ENCODE measurements at places on chromosomes 11 and 22. TPM values are rescaled to one million over a fixed set of nuclear protein-coding genes. Genes with fewer than 3 reads are reported as not detected.
A peak's percentile ranks its signal among the peaks of the same experiment; 100 is the strongest.

The ROBO4 gene
- total RNA-seq = 75.0 TPM

DNA sequence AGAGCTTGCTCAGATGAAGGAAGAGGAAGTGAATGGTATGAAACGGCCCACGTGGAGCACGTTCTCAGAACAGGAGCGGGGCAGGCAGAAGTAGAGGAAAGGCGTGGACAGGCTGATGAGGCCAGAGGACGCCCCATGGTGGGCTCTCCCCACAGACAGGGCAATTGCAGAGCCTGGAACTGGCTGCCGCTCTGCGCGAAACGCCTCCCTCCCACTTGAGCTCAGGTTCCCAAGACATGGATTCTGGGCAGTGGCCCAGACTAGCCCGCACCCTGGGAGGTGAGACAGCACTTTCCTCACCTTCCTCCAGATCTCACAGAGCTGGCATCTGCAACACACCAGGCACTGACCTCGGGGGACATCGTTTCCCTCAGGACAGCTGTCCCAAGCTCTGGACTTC, 117.6 kb downstream of the PHF21B start:
- DNase-seq = peak; percentile 49

The ROM1 gene
- 5.2 TPM for total RNA-seq

The KRTAP5-1 gene
- not detected for total RNA-seq

DNA sequence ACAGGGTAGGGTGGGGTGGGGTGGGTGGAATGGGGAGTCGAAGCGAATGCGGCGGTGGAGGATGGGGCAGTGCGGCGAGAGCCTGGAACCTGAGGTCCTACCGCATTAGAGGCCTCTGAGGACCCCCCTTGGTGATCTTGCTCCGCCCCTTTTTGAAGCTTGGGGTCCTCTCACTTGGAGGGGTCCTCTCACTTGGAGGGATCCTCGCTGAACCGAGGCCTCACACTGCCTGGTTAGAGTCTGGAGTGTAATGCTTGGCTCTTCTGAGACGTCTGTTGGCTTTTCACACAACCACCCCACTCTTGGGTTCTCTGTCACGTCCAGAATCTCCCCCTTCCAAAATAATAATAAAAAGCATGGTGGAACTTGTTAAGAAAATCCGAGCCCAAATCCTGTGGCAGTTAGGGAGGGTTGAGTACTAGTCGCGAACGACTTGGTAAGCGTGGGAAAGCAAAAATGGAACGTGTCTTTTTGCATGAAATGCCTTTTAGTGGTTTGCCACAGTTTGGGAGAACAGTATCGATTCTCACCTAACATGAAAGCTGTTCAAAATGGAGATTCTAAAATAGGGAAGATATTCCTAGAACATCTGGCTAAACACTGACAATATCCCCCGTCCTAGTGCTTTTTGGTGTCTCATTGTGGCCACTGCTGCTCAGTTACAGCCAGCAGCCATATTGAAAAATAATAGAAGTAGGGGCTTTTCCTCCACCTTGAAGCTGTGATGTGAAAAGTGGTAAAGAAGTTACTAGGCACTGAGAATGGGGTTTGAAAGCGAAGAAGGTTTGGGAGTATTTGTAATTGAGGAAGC, 822 bp downstream of the RBX1 start:
- no peak for DNase-seq

DNA sequence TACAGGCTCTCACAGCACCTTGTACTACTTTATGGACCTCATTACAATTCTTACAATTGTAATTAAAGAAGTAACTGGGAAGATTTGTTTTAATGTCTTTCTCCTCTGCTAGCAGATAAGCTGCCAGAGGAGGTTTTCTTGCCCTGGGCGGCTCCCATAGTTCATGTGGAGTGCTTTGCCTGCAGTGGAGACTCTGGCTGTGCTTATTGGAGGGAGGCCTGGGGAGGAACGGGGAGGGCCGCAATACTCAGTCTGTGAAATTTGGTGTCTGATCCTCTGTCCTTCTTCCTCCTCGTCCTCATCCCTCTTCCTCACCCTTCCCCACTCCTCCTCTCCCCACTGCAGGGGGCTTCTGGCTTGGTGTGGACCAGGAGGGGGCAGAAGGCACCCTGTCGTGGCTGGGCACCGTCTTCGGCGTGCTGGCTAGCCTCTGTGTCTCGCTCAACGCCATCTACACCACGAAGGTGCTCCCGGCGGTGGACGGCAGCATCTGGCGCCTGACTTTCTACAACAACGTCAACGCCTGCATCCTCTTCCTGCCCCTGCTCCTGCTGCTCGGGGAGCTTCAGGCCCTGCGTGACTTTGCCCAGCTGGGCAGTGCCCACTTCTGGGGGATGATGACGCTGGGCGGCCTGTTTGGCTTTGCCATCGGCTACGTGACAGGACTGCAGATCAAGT, 5.6 kb downstream of the SLC35C1 start:
- no peak for DNase-seq

DNA sequence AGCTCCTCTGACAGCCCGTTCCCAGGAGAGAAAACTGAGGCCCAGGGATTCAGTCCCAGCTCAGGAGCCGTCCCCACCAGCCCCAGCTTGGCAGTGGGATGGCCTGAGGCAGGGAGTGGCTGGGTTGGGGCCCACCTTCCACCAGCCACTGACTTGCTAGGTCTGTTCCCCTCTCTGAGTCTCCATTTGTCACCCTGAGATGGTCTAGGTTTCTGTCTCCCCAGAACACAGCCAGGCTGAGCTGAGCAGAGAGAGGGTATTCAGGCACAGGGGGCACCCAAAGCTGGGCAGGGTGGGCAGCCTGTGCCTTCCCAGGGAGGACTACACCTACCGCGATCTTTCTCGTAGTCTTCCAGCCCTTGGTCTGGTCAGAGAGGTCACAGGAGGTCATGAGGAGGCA, 95.7 kb downstream of the PDE2A start:
- DNase-seq = peak; percentile 37

The SCGB1D2 gene
- total RNA-seq = not detected

DNA sequence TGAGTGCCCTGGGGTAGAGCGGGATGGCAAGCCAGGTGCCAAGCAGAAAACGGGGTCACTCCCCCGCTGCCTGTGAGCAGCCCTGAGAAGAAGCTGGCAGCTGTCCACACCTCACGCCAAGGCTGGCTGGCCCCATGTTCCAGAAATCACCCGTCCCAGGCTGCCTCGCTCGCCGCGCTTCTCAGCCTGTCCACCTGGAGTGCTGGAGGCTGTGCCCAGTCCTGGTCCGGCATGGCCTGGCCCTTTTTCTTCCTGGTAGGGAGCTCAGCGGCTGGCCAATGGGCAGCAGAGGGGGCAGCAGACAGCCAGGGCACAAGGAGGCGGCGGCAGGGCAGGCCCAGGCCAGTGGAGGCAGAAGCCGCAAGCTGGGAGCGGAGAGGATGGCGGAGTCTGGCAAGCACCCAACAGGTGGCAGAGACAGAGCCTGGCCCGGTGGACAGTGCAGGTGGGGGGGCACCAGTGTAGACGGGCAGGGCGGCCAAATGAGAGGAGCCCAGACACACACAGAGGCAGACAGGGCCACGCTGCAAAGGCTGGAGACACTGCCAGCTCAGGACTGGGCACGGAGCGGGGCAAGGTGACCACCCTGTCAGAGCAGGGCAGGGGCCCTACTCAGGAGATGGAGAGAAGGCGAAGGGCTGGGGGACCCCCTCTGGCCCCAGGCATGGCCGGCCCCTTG, 37.2 kb upstream of the TH start:
- DNase-seq = peak; percentile 63

DNA sequence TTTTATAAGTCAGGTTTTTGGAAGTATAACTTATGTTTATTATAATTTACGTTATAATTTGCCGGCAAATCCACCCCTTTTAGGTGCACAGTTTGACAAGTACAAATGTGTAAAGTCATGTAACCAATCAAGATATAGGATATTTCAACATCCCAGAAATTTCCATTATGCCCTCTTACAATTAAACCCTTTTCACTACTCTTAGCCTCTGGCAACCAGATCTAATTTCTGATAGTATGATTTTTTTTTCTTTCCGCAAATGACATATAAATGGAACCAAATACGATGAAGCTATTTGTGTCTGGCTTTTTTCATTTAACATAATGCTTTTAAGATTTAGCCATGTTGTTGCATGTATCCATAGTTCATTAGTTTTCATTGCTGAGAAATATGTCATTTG, 69.5 kb upstream of the HTATIP2 start:
- DNase-seq = no peak

- DNase-seq = no peak
Observed at GRCh38 chr22:46652081-46652846, 32.1 kb downstream of the GRAMD4 start.

The TRPM5 gene
- not detected for total RNA-seq

The PHLDB1 gene
- 79.6 TPM for total RNA-seq

- no peak for DNase-seq
Observed at GRCh38 chr11:60854847-60855725, 664 bp downstream of the PTGDR2 start.

DNA sequence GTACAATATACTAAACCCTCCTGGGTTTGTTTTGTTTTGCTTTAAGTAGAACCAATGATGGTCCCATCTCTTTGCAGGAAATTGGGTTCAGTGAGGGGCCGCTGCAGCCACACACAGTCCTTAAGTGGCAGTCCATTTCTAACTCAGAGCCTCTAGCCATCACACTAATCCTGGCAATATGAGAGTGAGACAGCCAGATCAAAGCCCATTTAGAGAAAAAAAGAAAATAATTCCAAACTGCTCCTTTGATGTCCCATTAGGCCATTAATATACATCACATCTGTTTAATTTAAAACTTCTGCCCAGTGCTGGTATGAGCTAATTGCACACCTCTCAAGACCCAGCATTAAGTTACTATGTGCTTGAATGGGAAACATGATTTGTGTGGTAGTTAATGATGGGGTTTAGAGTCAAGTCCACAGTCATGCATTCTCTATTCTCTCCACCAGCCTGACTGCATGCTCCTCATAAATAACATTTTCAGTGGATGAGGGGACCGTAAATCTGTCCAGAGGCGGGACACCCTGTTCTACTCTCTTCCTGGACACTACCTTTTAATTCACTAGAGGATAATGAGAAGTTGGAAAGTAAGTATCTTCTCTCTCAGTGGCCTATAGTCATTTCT, 53.8 kb upstream of the BIRC3 start:
- no peak for DNase-seq

The CYP2D6 gene
- 1.0 TPM for total RNA-seq

- no peak for DNase-seq
Observed at GRCh38 chr11:86787018-86787536, 13.3 kb upstream of the PRSS23 start.

The CD3D gene
- total RNA-seq = 8.5 TPM

DNA sequence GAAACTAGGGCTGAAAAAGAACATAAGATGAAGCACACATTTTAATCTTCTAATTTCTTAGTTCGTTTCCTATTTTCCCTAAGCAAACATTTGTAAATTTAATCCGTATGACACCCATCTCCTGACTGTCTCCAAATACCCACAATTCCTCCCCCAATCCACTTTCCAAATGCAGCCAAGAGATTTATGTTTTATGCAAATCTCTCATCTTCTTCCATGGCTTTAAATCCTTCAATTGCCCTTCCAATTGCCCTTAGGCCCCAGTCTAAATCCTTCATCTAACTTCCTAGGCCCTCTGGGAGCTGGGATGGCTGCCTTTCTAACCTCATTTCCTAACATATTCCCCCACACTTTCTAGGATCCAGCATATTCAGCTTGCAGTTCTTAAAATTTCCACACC, 18.0 kb upstream of the POU2AF1 start:
- DNase-seq = no peak

- DNase-seq = no peak
Observed at GRCh38 chr11:126639692-126640091, 284.2 kb downstream of the ST3GAL4 start.

The MS4A6E gene
- total RNA-seq = not detected

The TPBGL gene
- 0.64 TPM for total RNA-seq

DNA sequence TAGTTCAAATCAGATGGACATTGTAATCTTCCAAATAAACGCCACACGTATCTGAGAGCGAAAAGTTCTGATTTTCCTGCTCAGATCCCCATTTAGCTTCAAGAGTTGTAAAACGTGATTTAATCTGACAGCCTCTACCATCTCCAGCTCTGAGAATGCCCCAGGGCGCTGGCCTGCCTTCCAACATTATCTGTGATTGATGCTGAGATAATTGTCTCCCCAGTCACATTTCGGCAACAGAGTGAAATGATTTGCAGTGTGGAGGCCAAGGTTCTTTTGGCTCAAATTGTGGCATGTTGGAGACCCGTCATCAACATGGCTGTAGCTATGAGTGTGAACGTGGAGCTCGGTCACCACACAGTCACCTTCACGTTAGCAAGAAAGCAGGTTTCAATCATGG, 283.4 kb downstream of the BRD1 start:
- DNase-seq = no peak

- DNase-seq = no peak
Observed at GRCh38 chr22:19757985-19758895, 2.3 kb upstream of the TBX1 start.

- DNase-seq = no peak
Observed at GRCh38 chr11:85595285-85595884, 31.8 kb downstream of the DLG2 start.

GRCh38 chr11:91795139-91795887, 429.3 kb upstream of the FAT3 start:
- no peak for DNase-seq

DNA sequence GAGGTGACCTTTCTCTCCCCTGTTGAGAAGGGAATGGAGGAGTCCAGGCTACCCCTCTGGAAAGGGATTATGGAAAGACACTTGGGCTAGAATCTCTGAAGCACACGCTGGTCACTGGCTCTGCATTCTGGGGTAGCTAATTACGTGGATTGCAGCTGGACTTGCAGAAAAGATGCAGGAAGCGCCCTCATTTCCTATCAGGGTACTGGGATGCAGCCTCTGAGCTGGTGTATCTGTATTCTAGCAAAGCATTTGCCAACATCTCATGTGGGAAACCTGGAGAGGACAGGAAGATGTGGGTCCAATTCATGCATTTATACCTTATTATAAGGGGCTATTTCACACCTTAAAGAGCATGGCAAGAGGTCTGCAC, 44.3 kb downstream of the CD82 start:
- no peak for DNase-seq

Measured in upper lobe of right lung (tissue), 1 donor.